Thoracic aorta (tissue), 2 donors: ENCODE measurements at places on chromosomes 12 and 14. TPM values are rescaled to one million over a fixed set of nuclear protein-coding genes. Genes with fewer than 3 reads are reported as not detected.

DNA sequence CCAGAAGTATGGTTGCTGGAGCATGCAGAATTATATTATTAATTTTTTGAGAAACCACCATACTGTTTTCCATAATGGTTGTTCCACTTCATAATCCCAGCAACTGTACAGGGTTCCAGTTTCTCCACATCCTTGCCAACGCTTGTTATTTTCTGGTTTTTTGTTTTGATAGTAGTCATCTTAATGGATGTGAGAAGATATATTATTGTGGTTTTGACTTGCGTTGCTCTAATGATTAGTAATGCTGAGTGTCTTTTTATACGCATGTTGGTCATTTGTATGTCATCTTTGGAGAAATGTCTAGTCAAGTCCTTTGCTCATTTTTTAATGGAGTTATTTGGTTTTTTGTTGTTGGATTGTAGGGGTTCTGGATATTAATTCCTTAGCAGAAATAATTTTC is 58.1 kb downstream of the DAAM1 start:
- DNase-seq = no peak
- H3K27me3 ChIP-seq = no peaks in the 10 kb centered on the region
- H3K4me1 ChIP-seq = peaks cover 21% of the 10 kb centered on the region

Gene DHRS4L2
- 5.5 TPM for total RNA-seq

DNA sequence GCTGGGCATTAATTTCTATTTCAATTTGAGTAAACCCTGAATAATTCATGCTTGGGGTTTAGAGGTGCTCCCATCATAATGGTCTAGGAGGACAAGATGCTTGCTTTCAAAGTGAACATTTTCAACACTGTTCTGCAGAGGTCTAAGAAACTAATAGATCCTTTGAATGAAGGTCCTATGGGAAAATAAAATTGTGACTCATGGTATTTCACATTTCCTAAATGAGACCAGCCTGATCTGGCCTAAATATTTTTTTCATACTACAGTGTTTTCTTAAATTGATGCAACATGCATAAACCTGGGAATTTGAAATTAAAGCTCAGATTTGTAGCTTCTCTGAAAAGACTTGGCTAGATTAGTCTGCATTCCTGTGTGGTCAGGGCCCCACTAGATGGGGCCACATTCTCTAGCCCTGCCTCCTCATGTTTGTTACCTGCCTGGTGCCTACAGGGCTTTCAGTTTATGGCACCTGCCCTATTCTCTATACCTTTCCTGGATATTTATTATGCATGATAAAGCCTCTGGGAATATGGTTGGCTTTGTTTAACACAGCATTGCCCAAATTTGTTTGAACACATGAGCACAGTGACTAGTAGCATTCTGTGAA is 112.7 kb downstream of the METTL25 start:
- H3K27ac ChIP-seq = no peak overlapping the region
- DNase-seq = no peak
- no peaks in the 10 kb centered on the region for H3K27me3 ChIP-seq
- peaks cover 4% of the 10 kb centered on the region for H3K36me3 ChIP-seq
- H3K4me1 ChIP-seq = no peaks in the 10 kb centered on the region
- H3K4me3 ChIP-seq = no peak overlapping the region

GRCh38 chr14:74591899-74592298 is 20.1 kb downstream of the LTBP2 start:
- no peak for DNase-seq
- H3K27me3 ChIP-seq = no peaks in the 10 kb centered on the region
- peaks cover 2% of the 10 kb centered on the region for H3K36me3 ChIP-seq
- H3K27ac ChIP-seq = peak overlapping the region; percentile 89

Gene POTEG
- not detected for total RNA-seq

DNA sequence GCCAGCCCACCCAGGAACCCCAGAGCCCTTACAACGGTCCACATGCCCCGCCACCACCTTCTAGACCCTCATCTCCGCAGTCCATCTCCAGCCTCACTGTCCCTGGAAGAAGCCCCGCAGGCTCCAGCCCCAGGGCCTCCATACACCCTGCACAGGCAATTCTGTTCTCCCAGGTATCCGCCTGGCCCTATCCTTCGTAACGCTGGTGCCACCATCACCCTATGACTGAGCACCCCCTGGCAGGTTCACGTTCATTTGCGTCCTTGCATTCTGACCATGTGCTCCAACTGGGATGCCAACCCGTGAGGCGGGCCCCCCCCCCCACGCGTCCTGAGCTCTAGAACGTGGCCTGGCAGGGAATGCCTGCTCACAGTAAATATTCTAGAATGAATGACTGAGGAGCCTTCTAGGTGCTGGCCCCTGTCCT is 675 bp upstream of the SCARB1 start:
- H3K36me3 ChIP-seq = no peaks in the 10 kb centered on the region
- H3K27me3 ChIP-seq = no peaks in the 10 kb centered on the region
- DNase-seq = no peak
- H3K4me3 ChIP-seq = peak overlapping the region; percentile 98
- H3K4me1 ChIP-seq = peaks cover 28% of the 10 kb centered on the region

Gene C12orf42
- total RNA-seq = not detected

- H3K27me3 ChIP-seq = no peaks in the 10 kb centered on the region
- DNase-seq = no peak
- no peak overlapping the region for H3K4me3 ChIP-seq
These were observed 26.6 kb downstream of the PXN start for GRCh38 chr12:120238839-120239445.

Gene DIO2
- total RNA-seq = 13.0 TPM

Gene AMN
- total RNA-seq = 2.4 TPM

- peaks cover 7% of the 10 kb centered on the region for H3K4me1 ChIP-seq
- DNase-seq = no peak
- no peaks in the 10 kb centered on the region for H3K27me3 ChIP-seq
- H3K36me3 ChIP-seq = no peaks in the 10 kb centered on the region
These were observed 6.6 kb downstream of the PTHLH start for GRCh38 chr12:27965966-27966365.

- H3K27me3 ChIP-seq = no peaks in the 10 kb centered on the region
- no peak overlapping the region for H3K27ac ChIP-seq
- H3K36me3 ChIP-seq = no peaks in the 10 kb centered on the region
- no peak overlapping the region for H3K4me3 ChIP-seq
- DNase-seq = no peak
These were observed 43.0 kb upstream of the LRRC10 start for GRCh38 chr12:69653703-69654102.

- H3K27ac ChIP-seq = no peak overlapping the region
- peaks cover 9% of the 10 kb centered on the region for H3K36me3 ChIP-seq
- no peak overlapping the region for H3K4me3 ChIP-seq
- DNase-seq = no peak
- H3K4me1 ChIP-seq = peaks cover 2% of the 10 kb centered on the region
These were observed 43.4 kb upstream of the AMN start for GRCh38 chr14:102878970-102879460.

GRCh38 chr12:8709124-8709830 is 11.5 kb downstream of the RIMKLB start:
- peak overlapping the region; percentile 75 for H3K27ac ChIP-seq
- H3K4me3 ChIP-seq = peak overlapping the region; percentile 70
- H3K4me1 ChIP-seq = peaks cover 26% of the 10 kb centered on the region
- no peaks in the 10 kb centered on the region for H3K36me3 ChIP-seq
- no peak for DNase-seq

- DNase-seq = no peak
- H3K36me3 ChIP-seq = peaks cover 6% of the 10 kb centered on the region
- H3K27me3 ChIP-seq = no peaks in the 10 kb centered on the region
- no peak overlapping the region for H3K27ac ChIP-seq
- peak overlapping the region; percentile 79 for H3K4me3 ChIP-seq
These were observed 4.9 kb downstream of the BMP4 start for GRCh38 chr14:53951627-53952303.

- H3K27me3 ChIP-seq = no peaks in the 10 kb centered on the region
- no peaks in the 10 kb centered on the region for H3K36me3 ChIP-seq
- H3K27ac ChIP-seq = no peak overlapping the region
These were observed 66.6 kb downstream of the RPS6KA5 start for GRCh38 chr14:90993792-90994191.

DNA sequence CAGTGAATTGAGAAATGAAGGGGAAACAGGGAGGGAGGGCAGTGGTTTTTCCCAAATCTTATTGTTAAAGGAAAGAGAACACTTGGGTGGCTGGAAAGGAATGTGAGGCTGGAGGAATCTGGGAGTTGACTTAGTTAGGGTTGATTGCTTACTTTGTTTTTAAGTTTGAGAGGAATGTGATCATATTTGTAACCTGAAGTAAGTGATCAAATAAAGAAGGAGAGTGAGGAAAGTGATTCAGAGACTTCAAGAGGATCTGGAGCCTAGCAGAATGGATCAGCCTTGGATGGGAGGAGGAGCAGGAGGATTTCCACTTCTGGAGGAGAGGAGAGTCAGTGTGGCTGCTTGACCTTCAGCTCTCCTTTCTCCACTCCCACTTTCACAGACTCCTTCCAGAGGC is 6.0 kb upstream of the LRP6 start:
- peaks cover 13% of the 10 kb centered on the region for H3K4me1 ChIP-seq
- DNase-seq = no peak
- no peak overlapping the region for H3K27ac ChIP-seq
- H3K36me3 ChIP-seq = no peaks in the 10 kb centered on the region

Gene CYP46A1
- total RNA-seq = 0.68 TPM

GRCh38 chr12:54439096-54439495 is 20.0 kb upstream of the ITGA5 start:
- no peak overlapping the region for H3K27ac ChIP-seq
- no peak for DNase-seq
- no peaks in the 10 kb centered on the region for H3K36me3 ChIP-seq

GRCh38 chr12:42283739-42284138 is 42.2 kb downstream of the ZCRB1 start:
- no peaks in the 10 kb centered on the region for H3K36me3 ChIP-seq
- no peak overlapping the region for H3K4me3 ChIP-seq
- H3K4me1 ChIP-seq = no peaks in the 10 kb centered on the region
- no peak for DNase-seq
- no peak overlapping the region for H3K27ac ChIP-seq

Gene PRICKLE1
- 11.5 TPM for total RNA-seq
